ENCODE measurements at places on chromosomes 12 and 14. TPM values are rescaled to one million over a fixed set of nuclear protein-coding genes. Genes with fewer than 3 reads are reported as not detected.

GRCh38 chr12:103632554-103633216, 45.6 kb downstream of the STAB2 start:
- DNase-seq, result peak; percentile 51

DNA sequence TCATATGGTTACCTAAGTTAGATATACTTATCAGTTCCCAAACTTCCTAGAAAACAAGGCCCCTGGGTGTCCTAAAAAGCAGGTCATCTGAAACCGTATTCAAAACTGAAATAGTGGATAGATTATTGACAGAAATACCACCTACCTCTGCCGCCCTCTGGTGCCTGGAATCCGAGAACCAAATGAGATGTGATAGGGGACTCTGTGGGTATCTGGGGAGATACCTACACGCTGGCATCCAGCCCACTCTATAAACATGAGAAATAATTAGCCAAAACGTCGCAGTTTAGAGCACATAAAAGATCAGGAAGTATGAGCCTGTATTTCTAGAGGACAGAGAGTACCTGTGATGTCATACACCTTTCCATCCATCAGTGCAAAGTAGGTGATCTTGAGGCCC, 4.4 kb downstream of the ORMDL2 start:
- DNase-seq, result no peak

Gene MED6
- total RNA-seq, result 21.7 TPM

DNA sequence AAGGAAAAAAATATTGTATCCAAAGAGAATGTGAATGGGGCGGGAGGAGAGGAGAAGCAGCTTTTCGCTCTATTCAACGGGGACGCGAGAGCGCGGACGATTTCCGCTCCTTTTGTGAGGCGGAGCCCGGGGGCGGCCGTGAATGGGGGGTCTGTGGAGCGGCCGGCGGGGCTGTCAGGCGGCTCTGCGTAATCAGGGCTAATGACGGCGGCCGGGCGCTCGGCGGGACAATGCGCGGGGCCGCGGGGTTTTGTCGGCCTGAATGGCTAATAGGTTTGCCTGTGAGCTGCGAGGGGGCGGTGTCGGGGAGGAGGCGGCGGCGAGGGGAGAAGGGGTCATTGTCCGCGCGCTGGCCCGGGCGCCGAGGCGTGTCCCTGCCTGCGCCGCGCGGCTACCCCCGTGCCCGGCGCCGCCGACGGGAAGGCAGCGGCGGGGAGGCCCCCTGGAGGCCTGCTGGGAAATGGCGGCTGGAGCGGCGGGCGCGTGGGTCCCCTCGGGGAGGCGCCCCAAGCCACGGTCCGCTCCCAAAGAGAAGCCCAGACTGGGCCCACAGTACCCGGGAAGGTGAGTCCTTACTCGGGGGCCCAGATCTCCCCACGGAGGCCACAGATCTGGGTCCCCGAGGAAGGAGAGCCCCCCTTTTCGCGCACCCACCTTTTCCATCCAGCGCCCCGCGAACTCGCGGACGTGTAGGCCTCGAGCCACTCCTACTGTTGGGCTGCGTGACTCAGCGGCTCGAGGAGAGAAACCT, 6.0 kb downstream of the SIX6 start:
- no peak for DNase-seq

DNA sequence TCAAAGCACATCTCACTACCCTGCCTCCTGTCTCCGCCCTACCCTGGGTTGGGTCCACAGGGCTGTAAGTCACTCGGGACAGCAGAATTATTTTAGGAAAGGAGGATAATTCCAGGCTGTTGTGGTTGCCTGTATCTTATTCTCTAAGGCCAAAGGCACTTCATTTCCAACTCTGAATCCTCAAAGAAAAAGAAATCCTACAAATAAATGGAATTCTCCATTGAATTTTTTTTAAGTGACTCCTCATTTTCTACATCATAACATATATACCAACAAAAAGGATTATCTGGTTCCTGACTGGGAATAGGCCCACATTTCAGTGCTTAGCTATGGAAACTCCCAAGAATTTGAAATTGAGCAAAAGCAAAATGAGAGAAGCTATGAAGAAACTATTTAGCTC, 186.4 kb downstream of the ITPR2 start:
- no peak for DNase-seq

DNA sequence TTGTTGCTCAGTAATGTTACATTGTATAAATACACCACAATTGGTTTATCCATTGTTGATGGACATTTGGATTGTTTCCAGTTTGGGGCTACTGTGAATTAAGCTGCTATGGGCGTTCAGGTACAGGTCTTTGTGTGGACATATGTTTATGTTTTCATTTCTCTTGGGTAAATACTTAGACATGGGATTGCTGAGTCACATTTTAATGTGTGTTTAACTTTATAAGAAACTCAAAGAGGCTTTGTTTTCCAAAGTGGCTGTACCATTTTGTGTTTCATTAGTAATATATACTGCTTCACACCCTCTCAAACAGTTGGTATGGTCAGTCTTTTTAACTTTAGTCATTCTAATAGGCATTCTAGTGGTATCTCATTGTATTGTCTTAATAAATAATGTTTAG, 225.0 kb downstream of the SPTSSA start:
- DNase-seq, result peak; percentile 25

DNA sequence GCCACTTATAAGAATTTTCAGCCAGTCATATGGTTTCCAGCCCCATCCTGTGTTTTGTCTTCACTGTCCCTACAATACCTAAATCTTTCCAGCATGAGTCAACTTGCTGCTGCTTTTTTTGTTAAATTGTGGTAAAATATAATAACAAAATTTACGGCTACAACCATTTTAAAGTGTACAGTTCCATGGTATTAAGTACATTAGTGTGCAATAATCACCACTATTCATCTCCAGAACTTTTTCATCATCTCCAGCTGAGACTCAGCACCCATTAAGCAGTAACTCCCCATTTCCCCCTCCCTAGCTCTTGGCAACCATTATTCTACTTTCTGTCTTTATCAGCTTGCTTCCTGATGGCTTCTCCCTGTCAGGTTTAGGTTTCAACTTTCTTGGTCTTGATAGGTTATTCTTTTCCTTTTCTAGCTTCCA, 39.1 kb downstream of the FRS2 start:
- peak; percentile 35 for DNase-seq

Gene GSKIP
- total RNA-seq, result 33.6 TPM

Gene AKAP3
- 0.14 TPM for total RNA-seq

Gene CIDEB
- not detected for total RNA-seq

DNA sequence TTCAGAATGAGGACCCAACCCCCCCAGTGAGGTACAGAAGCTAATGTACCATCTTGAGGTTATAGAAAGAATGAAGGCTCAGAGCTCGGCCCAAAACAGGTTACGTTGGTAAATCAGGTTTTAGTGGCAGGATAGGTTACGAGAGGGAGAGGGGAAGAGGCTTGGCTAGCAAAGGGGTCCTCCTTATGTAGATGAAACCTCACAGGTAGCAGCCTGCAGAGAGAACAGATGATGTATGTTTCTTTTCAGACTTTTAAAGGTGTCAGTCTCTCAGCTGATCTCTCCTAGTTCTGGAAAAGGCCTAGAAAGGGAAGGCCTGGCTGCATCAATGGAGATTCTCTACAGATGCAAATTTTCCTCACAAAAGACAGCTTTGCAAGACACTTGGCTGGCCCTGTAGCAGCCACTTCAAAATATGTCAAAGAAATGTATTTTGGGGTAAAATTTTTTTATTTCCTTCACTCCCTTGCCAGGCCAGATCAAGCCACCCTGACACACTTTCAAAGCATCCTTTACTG, 71.7 kb upstream of the CPSF6 start:
- no peak for DNase-seq

DNA sequence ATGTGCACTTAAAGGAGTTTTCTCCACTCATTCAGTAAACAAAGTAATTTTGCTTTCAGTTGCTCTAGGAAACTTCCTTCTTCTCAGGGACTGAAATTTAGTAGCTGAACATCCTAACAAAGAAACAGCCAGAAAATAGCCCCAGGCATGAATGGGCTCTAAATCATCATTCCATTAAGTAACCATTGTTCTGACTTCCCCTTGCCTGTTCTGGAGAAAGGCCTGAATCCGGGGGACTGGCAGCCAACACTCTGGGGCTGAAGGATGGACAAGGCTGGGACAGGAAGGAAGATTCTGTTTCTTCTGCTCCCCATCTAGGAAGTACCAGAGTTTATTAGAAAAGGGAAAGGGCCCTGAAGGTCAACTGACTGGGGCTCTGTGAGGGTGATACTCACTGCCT, 104.5 kb downstream of the ESRRB start:
- no peak for DNase-seq
